ENCODE measurements at places on chromosomes 12 and 14. TPM values are rescaled to one million over a fixed set of nuclear protein-coding genes. Genes with fewer than 3 reads are reported as not detected.

Gene MYF5
- total RNA-seq, result not detected

Gene FSCB
- total RNA-seq, result 1.4 TPM

Gene DBX2
- total RNA-seq, result 0.08 TPM

Gene SERPINA10
- not detected for total RNA-seq

Gene KCNA1
- total RNA-seq, result 0.41 TPM

Gene CELA1
- not detected for total RNA-seq

Gene LALBA
- not detected for total RNA-seq

Gene SERPINA3
- 13.6 TPM for total RNA-seq

Gene B4GALNT3
- total RNA-seq, result 0.09 TPM

Gene MGAT4C
- under 0.01 TPM for total RNA-seq

Gene KLRG1
- not detected for total RNA-seq

Gene ASPG
- not detected for total RNA-seq

Gene MRPL42
- 19.0 TPM for total RNA-seq

Gene CDH24
- total RNA-seq, result 2.4 TPM

Gene GUCY2C
- not detected for total RNA-seq

Gene ADAM20
- total RNA-seq, result 1.3 TPM

Gene DYNC1H1
- 376 TPM for total RNA-seq

Gene SYT1
- 43.3 TPM for total RNA-seq

Gene RGS6
- not detected for total RNA-seq

Gene SLC6A13
- total RNA-seq, result not detected

Gene FAM234B
- total RNA-seq, result 5.6 TPM

Gene MMAB
- 16.7 TPM for total RNA-seq

Gene CISTR
- total RNA-seq, result not detected

Gene RPAP3
- total RNA-seq, result 25.7 TPM

Gene HOXC4
- 0.36 TPM for total RNA-seq

Gene GOLGA3
- total RNA-seq, result 104 TPM

Gene IGF1
- 0.63 TPM for total RNA-seq

Gene CAMKK2
- 23.8 TPM for total RNA-seq

Gene KLRK1
- not detected for total RNA-seq

Gene HVCN1
- 2.6 TPM for total RNA-seq

Gene PLEK2
- 2.8 TPM for total RNA-seq

Gene AMDHD1
- total RNA-seq, result 0.63 TPM

Gene RNU7-1
- total RNA-seq, result not detected

Gene VDR
- total RNA-seq, result 5.0 TPM

Gene HOXC6
- 0.09 TPM for total RNA-seq

Gene SYNDIG1L
- total RNA-seq, result not detected

Gene PCED1B
- 0.27 TPM for total RNA-seq

Gene CD27
- total RNA-seq, result not detected

Gene IL26
- total RNA-seq, result not detected

Gene NRIP2
- total RNA-seq, result not detected

Gene ASCL1
- not detected for total RNA-seq

Gene SSTR1
- 0.63 TPM for total RNA-seq

Gene SOX5
- 12.8 TPM for total RNA-seq

Gene HELB
- total RNA-seq, result 3.0 TPM

Gene PTPN21
- total RNA-seq, result 10.3 TPM

Gene TBC1D30
- total RNA-seq, result 0.98 TPM

Gene SLC39A5
- not detected for total RNA-seq

Gene SLC39A2
- total RNA-seq, result 0.18 TPM

Gene TROAP
- total RNA-seq, result 11.3 TPM

Gene MFAP5
- 220 TPM for total RNA-seq

Gene SIX4
- total RNA-seq, result 16.3 TPM

Gene KRT86
- not detected for total RNA-seq

Gene CCDC88C
- not detected for total RNA-seq

Gene SRGAP1
- 11.9 TPM for total RNA-seq

Data from fibroblast of the aortic adventitia (primary cell).